ENCODE measurements at places on chromosomes 11 and 22. TPM values are rescaled to one million over a fixed set of nuclear protein-coding genes. Genes with fewer than 3 reads are reported as not detected.

POU2AF2 gene
- total RNA-seq = not detected

- peak; percentile 84 for DNase-seq
Measured at GRCh38 chr11:59960502-59961381, 3.1 kb upstream of the OOSP4A start.

- peak; percentile 76 for DNase-seq
Measured at GRCh38 chr11:2301631-2302305, at the start of the genes C11orf21 and TSPAN32. Gene C11orf21, minus strand, starts transcription at chr11:2301918. Its CDS starts 110 bp downstream, at chr11:2301808. Gene TSPAN32, plus strand, starts transcription at chr11:2302013. Its CDS starts 137 bp downstream, at chr11:2302150.

CBX6 gene
- 51.8 TPM for total RNA-seq

DNA sequence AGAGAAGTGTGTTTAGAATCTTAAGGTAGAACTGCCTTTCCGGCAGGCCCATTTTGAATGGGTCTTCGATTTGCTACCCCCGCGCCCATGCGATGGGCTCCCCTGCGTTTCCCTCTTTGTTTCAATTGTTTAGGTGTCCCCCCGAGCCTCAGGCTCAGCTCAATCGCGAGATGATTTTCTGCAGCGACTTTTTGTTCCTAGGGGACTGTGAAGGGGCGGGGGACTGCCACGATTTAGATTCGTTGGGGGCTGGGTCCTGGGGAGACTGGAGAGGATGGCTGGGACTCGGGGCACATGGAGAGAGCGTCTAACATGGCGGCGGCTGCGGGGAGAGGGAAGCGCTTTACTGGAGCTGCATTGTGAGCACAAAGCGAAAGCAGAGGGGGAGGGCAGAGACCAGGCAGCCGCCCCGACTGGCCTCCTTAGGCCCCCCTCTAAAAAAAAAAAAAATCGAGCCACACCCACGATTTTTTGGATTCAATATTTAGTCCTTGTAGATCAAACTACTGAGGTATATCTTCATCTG lies 1.7 kb downstream of the CAPRIN1 start:
- peak; percentile 88 for DNase-seq

DNA sequence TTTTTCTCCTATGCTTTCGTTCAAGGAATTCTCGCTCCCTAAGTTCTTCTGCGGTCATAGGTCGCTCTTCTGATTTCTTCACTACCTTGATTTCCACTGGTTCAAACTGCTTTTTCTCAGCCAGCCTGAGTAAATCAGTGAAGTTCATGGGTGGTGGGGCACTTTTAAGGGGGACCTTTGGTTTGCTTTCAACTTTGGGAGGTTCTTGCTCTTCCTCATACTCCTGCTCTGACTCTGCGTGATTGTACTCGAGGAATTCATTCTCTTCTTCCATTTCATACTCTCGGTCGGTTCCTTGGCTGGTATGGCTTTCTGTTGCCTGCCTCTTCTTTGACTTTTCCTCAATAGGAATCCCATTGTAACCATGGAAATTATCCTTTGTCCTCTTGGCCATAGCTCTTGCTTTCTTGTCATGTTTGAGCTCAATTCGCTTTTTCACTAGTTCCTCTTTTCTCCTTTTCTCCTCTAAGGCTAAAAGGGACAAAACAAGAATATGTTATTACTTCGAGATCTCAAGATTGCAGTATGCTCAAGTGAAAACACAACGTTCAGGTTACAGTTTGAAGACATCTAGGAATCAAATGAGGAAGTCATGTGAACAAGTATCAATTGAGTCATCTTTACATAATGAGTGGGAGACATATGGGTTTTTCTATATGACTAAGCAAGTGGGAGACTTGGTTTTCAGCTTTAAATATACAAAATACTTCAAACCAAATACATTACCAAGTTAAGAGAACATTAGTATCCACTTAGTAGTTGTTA lies 16.2 kb downstream of the MISFA start:
- no peak for DNase-seq

ASCL2 gene
- total RNA-seq = 2.4 TPM

DNA sequence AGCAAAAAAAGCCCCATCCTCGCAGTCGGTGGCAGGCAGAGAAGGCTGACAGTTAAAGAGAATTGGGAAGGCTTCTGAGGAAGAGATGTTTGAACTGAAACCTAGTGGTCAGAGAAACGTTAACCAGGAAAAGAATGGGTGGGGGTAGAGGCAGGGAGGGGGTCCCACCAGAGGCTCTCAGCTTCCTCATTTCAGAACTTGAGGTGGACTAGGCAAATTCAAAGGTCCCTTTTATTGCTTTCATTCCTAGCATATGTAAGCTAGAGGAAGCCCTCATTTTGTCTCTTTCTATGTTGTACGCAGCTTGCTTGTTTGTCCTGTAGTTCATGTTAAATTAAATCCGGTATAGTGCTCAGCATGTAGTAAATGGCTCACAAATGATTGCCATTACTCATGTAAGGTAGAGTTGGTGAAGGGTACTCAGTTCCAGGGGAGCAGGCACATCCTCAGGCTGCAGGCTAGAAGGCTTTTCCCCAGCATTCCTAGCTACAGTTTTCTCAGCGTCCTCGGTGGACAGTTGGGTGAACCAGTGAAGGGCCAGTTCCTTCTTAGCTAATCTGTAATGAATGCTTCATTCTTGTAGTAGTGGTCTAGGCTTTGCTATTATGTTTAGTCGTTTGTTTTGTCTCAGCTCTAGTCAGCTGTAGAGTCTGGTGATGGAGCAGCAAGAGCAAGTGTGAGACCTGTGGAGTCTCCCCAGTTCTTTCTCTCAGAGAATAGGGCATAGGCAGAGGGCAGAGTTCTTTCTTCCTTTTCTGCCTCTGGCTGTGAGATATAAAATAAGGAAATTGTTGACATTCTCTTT lies 58.6 kb downstream of the UVRAG start:
- DNase-seq = no peak

GRCh38 chr11:114448749-114449482 lies 9.6 kb downstream of the REXO2 start:
- no peak for DNase-seq

GRCh38 chr11:94767291-94767690 lies 865 bp upstream of the AMOTL1 start:
- DNase-seq = no peak

GRCh38 chr22:17562906-17563870 lies at the start of gene SLC25A18:
Gene SLC25A18, plus strand, starts transcription at chr22:17563498. Its CDS starts 16,447 bp downstream, at chr22:17579945.
- no peak for DNase-seq

GRCh38 chr11:61833471-61833870 lies 5.4 kb downstream of the FADS2 start:
- no peak for DNase-seq

MMP7 gene
- total RNA-seq = 23.8 TPM

DNA sequence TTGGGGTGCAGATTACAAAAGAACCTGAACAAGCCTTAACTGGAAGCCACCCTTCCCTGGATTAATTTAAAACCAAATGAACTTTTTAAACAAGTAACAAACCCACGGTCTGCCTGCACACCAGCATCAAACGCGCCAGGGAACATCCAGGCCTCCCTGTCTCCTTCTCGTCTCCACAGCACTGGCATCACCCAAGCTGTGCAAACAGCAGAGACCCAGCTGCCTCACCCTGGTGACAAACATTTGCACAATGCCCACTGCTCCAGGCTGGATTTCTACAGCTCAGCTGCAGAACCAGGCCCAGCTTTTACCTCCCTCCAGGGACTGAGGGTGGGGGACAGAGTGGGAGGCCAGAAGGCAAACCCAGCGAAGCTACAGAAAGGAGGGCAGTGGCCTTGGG lies 7.0 kb downstream of the RPL3 start:
- no peak for DNase-seq

Data from umbilical cord (tissue), 2 donors.